Sciatic nerve (tissue), 2 donors: ENCODE measurements at places on chromosomes 1 and 21.

- no peak for DNase-seq
These were observed 15.3 kb upstream of the CHIT1 start for GRCh38 chr1:203244776-203245175.

- DNase-seq = no peak
These were observed 112.2 kb downstream of the USP25 start for GRCh38 chr21:15841856-15842564.

- no peak for DNase-seq
These were observed 120.7 kb downstream of the LEPR start for GRCh38 chr1:65541161-65541560.

- DNase-seq = no peak
These were observed 197.4 kb downstream of the FGGY start for GRCh38 chr1:59494145-59494833.

DNA sequence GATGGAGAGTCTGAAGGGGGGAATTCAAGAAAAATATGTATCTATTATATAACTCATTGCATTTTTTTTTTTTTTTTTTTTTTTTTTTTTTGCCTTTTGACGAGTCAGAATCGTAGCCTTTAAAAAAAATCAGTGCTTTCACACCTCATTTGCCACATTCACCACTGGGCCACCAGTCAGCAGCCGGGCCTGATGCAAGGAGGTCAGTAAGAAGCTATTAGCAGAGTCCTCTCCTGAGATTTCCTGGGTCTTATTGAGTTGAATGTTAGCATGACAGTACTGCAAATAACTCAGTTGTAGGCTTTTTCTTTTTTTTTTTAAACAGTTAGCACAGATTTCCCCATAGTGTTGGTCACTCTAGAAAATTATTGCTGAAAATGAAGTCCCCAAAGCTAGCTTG lies 139.8 kb downstream of the SPATA17 start:
- no peak for DNase-seq

- DNase-seq = peak; percentile 90
These were observed 15.3 kb downstream of the SEMA6C start for GRCh38 chr1:151130987-151131586.

DNA sequence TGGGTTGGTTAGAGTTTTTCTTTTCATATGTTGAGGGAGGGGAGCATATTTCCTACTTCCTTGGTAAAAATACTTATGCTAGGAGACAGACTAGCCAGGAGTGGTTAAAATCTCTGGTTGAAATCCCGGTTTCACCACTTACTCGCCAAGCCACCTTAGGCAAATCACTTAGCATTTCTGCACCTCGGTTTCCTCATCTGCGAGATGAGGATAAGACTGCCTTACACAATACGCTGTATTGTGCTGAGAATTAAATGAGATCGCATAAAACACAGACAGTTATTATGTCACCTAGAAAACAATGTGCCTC lies 1.4 kb downstream of the IFFO2 start:
- no peak for DNase-seq

GRCh38 chr1:107695341-107695740 lies 269.6 kb downstream of the VAV3 start:
- no peak for DNase-seq

GRCh38 chr1:74729741-74730478 lies 2.9 kb downstream of the CRYZ start:
- DNase-seq = no peak

DNA sequence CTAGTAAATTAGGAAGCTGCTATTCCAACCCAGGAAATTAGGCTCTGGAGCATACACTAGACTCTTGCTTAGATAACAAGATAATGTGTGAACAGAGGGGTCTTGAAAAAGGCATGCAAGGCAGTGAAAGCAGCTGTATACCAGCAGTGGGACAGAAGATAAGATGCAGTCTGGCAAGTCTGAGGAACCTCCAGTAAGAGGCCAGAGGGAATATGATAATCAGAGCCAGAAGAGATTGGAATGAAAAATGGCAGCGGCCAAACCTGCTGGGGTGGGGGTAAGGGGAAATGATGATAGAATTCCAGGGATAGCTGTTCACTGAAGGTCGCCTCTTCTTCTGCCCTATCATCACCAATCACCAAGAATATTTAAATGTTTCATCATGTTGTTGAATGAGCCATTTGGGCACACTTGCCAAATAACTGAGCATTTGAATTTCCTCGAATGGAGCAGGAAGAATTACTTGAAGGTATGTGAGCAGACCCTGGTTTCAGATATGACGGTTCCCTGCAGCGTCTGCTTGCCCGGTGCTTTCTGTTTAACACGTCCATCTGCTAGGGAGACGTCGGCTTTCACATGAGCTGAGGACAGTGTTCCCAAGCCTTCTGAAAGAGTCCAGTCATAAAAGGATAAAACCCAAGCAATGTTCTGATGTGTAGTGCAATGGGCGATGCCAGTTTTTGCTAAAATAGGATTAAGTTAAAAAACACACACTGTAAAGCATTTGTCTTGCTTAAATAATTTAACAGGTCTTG lies 173.3 kb downstream of the RWDD3 start:
- no peak for DNase-seq

DNA sequence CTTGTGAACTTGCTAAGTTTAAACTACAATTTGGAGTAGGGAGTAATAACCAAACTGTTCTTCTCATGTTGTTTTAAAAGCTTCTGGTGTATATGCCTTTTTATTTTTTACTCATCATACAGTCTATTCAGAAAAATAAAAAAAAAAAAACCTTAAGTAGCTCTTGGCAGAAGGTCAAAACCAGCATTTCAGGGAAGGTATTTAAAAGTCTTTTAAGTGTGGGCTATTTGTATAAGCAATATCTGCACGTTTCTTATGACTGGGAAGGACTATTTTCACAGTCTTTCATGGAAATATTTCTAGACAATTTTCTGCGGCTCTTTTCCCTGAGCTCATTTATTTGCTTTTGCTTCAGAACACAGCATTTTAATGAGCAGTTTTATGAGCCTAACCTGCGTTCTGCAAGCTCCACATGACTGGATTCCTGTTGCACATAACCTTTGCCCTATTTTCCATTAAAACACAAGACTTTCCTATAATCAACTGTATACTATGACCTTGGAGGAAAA lies 60.9 kb upstream of the C1orf105 start:
- DNase-seq = no peak

GRCh38 chr1:23352096-23352695 lies 8.1 kb upstream of the HNRNPR start:
- DNase-seq = no peak

DNA sequence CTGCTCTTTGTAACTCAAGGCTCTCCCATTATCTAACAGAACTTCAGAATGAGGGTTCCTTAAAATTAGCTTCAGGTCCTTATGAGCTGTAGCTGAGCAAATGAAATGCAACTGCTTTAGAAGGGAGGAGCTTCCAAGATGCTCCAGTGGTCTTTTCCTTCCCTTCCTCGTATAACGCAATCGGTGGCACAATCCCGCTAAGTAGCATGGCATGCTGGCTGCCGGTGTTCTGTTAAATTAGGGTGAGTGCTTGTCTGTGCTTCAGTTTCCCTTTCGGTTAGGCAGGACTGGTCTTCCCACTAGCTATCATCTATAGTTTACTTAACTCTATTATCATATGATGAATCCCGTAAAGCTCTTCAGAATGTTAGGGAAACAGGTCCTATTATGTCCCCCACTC lies 917 bp downstream of the KIAA0040 start:
- DNase-seq = no peak

- no peak for DNase-seq
These were observed 36.5 kb upstream of the KCNJ15 start for GRCh38 chr21:38220270-38220737.

GRCh38 chr1:26537951-26538352 lies 8.4 kb downstream of the RPS6KA1 start:
- DNase-seq = no peak

- DNase-seq = peak; percentile 67
These were observed 406.5 kb downstream of the DUSP10 start for GRCh38 chr1:221335161-221336101.

- peak; percentile 82 for DNase-seq
These were observed 3.0 kb downstream of the ATP2B4 start for GRCh38 chr1:203629507-203630082.

DNA sequence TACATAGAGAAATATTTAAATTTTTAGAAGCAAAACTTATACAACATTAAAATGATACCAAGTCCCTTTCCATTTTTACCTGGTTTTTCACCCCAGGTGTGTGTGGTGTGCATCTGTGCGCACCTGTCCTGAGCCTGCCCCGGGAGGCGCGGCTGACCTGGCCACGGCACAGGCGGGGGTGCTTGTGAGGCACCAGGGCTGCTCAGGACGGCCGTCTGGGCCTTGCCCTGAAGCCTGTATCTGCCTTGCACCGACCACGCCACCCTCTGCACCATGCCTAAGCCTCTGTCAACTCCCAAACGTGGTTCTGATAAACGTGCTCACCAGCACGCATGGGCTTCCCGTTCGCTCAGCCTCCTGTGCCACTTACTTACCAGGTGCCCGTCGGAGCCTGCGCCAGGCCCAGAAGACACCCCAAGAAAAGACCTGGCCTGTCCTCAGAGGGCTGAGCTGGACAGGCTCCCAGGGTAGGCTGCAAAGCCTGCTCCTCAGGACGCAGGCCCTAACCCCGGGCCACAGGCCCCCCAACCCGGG lies 20.9 kb downstream of the PANK4 start:
- no peak for DNase-seq

GRCh38 chr1:100358210-100358609 lies 5.9 kb downstream of the CDC14A start:
- no peak for DNase-seq

DNA sequence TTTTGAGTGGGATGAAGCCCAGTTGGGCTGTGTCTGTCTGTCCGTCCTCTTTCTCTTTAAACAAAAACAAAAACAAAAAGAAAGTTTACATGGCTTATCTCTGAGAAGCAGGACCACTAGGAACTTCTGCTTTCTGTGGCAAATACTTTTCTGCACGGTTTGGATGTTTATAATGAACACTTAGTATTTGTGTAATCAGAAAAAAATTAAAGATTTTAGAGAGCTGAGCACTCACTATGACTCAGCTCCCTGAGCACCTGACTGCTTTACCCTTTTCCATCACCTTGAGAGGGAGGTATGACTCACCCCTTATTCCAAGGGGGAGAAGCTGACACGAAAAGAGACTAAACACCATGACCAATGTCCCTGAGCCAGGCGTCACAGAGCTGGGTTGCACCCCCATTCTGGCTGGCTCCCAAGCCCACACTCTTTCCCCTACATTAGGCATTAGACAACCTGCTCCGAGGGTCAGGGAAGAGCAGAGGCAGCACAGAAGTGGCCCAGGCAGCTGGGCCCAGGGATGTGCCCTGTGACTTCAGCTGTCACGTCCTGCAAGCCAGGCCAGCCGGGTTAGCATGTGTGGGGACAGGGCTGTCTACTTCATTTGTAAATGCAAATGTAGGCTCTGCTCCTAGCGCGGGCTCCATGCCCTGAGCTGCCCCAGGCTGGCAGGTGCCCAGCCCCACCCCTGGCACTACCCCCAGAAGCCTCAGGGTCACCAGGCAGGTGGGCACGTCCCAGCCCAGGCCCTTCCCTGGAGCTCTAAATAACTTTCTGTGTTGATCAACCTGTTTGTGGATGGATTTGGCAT lies 30.4 kb downstream of the RAP1GAP start:
- DNase-seq = no peak

GRCh38 chr1:221845650-221846371 lies 103.9 kb upstream of the DUSP10 start:
- DNase-seq = no peak

- no peak for DNase-seq
These were observed 137.5 kb downstream of the GABPA start for GRCh38 chr21:25872271-25872670.

DNA sequence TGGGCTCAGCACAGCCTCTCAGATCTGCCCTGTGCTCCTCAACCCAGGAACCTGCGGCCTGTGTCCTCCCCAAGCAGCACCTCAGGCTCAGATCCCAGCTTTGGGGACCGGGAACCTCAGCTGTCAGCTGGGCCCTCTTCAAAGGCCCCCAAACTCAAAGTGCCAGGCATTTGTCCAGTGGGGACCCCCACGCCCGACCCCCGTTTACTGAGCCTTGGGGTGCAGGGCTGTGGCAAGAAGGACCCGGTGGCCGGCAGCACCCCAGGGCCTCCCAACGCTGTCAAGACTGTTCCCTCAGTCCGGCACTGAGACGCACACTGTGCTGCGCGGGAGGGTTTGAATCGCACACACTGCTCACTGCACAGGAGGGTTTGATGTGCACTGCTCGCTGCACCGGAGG lies 35.0 kb downstream of the MORN1 start:
- DNase-seq = no peak

GRCh38 chr1:25616987-25617624 lies 515 bp downstream of the MAN1C1 start:
- no peak for DNase-seq

DNA sequence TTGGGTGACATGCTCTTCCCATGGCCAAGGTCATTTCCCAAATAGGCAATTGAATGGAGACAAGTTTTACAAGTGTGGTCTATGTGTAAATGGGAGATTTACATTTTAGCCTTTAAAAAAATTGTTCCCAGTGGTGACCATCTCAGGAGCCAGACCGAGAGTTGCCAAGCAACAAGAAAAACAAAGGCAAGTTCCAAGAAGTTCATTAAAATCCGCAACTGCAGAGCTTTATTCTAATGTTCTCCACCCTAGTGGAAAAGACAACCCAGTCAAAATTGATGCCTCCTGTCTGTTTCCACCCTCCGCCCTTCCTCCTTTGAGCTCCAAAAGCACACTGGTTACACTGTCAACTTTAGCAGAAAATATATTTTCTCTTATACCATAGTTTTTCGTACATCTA lies 33.2 kb upstream of the CD55 start:
- no peak for DNase-seq

GRCh38 chr1:247452447-247453039 lies 5.4 kb downstream of the OR2B11 start:
- no peak for DNase-seq

DNA sequence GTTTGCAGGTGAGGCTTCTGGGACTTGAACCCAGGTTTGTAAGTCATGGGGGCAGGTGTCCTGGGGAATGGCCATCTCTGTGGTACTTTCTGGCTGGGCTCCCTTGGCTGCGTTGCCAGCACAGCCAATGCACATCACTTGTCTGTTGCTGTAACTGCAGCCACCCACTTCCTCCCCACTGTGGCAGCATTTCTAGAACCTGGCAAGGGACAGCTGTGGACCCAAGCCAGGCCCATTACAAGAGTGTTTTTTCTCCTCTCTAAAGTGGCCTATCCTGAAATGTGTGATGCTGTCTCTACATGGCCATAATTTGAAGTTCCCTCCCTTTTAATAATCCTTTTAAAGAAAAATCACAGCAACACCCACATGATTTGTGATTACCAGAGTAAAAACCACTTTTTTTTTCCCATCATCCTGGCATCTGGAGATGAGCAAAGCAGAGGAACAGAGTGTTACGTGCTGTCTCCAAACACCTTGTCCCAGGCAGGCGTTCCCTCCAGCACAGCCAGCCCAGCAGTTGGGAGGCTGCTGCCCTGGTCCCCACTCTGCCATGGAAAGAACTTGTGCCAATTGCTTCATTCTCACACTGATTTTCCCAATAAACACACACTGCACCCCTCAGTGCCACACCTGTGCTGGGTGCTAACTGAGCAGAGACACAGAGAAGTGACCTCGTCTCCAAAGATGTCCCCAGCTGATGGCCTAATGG lies 360.6 kb upstream of the USP24 start:
- no peak for DNase-seq

DNA sequence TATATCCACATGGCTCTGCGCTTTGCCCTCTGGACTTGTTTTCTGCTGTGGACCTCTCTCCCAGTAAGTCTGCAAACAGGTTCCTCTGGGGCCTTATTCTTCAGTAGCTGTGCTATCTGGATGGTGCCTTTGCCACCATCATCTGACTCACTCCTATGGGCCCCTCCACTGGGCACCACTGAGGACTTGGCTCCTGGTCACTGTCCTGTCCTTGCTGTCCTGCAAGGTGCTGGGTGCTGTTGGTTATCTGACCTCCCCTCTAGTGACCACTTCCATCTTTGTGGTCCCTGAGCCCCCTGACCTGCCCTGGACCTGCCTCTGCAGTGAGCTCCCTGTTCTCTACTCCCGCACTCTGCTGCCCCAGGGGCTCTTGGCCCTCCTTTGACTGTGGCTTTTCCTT lies 6.7 kb downstream of the CNIH3 start:
- no peak for DNase-seq
